Activated CD8-positive, alpha-beta memory T cell treated with anti-CD3 and anti-CD28 coated beads, Interleukin-2, amount 50 U/mL, for 4 hours (primary cell): ENCODE measurements at places on chromosomes 5 and 9.

DNA sequence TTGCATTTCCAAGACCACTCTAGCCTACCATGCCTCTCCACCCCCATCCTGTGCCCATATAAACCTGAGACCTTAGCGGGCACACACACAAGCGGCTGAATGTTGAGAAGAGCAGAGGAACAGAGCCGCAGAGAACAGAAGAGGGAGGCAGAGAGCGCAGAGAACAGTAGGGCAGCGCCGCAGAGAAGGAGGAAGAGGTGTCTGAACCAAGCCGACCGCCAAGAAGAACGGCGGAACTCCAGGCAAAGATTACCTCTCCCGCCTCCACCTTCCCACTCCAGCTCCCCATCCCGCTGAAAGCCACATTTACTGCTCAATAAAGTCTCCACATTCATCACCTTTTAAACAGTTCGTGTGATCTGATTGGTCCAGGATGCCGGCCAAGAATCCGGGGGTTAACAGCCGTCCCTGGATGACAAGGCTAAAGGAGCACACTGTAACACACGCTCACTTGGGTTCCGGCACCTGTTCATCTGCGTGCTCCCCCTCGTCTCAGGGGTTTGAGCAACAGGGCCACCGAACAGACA is 33.2 kb downstream of the GRIN3A start:
- DNase-seq, result no peak

DNA sequence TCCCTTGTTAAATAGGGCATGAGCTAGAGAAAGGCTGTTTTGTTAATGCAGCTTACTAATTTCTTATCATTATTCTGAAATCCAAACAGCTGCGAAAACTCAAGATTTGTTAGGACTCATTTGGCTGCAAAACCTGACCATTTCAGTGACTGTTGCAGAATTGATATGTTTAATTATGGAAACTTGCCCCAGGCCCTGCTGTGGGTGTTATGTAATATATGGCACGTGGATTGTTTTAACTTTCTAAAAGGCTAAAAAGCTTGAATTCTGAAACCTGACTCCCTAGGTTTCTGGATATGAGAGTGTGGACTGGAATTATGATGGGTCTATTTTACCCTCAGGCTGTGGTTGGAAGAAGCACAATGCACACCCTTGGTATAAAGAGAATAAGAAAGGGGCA is 4.4 kb downstream of the IL9 start:
- no peak for DNase-seq

DNA sequence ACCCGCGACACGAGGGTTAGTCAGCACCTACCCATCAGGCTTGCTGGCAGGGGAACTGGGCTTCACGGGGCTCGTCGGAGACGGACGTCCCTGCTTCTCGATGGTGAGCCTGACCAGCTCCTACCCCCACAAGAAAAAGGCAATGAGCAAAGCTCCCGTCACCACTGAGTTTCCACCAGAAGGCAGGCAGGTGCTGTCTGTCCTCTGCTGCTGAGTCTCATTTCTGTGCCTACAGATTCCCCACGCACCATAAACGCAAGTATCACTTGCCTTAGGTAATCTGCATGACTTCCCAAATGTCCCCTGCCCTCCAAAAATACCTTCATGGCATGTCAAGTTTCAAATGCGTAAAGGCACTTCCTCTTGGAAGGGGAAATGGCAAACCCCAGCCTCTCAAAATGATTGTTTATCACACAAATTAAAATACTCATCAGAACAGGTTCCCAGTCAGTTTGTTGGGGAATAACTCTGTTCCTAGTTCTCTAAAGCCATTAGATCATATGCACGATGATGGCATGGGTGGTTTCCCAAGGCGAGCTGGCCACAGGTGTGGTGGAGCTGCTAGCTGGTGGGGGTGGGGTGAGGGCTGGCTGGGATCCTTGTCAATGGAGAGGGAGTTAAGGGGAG is 85.0 kb downstream of the PRRT1B start:
- no peak for DNase-seq

DNA sequence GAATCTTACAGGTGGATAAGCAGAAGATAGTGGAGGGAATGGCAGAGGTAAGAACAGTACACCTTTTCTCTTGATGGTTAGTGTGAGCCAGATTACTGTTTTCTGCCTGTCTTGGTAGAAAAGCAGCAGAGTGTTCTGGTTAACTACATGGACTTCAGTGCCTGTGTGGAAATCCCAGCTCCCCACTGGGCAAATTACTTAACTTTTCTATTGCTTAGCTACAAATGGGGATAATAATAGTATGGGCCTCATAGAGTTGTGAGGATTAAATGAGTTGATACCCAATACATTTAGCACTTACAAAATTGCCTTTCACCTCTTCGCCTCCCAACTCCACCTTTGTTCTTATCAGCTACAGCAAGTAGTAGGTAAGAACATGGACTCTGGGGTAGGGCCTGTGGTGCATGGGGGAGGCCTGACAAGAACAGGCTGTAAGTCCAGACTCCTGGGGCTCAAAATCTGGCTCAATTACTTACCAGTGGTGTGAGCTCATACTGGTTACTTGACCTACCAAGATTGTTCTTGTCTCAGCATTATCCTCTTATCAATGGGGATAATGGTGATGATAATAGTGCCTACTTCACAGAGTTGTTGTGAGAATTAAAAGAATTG is 125.1 kb downstream of the LIFR start:
- no peak for DNase-seq

- DNase-seq, result no peak
Measured at GRCh38 chr5:148833122-148833521, 6.7 kb downstream of the ADRB2 start.

DNA sequence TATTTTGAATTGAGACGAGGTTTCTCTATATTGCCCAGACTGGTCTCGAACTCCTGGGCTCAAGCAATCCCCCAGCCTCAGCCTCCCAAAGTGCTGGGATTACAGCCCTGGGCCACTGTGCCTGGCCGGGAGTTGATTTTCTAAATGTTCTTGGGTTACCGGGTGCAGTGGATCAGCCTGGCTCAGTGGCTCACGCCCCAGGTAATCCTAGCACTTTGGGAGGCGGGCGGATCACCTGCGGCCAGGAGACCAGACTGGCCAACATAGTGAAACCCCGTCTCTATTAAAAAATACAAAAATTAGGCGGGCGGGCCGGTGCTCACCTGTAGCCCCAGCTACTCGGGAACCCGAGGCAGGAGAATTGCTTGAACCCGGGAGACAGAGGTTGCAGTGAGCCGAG is 106.9 kb upstream of the LARP1 start:
- no peak for DNase-seq

DNA sequence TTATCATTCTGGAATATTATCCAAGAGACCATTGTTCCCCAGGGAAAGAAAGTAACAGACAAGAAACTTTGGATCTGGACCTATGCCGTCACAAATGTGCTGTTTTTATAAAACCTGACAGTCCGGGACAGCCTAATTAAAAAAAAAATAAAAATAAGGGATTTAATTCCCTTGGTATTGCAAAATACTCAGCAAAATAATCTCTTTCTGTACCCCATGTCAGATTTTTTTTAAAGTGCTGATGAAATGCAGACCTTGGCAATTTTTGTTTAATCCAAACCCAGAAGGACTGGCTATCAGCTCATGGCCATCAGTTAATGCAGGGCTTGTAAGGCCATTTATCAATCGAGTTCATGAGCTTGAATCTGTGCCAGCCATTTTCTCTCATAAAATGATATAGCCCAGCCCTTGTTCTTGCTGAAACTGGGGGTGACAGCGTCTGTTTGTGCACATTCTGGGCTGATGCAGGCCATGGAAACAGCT is 162.7 kb upstream of the S1PR3 start:
- no peak for DNase-seq

DNA sequence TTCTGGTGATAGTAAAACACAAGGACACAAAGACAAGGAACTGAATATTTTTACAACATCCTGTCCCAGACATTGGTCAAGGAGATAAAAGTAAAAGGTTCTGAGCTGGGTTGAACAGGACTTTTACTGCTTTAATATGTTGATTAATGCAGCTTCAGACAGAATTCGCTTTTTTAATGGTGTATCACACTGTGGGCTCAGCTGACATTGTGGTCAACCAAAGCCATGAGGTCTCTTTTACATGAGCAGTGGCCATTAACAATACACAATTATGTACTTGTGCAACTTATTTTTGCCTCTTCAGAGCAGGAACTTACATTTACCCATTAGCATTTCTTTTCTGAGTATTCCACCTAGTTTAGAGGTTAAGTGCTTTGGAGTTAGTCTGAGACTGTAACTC is 22.8 kb upstream of the ERBIN start:
- no peak for DNase-seq

DNA sequence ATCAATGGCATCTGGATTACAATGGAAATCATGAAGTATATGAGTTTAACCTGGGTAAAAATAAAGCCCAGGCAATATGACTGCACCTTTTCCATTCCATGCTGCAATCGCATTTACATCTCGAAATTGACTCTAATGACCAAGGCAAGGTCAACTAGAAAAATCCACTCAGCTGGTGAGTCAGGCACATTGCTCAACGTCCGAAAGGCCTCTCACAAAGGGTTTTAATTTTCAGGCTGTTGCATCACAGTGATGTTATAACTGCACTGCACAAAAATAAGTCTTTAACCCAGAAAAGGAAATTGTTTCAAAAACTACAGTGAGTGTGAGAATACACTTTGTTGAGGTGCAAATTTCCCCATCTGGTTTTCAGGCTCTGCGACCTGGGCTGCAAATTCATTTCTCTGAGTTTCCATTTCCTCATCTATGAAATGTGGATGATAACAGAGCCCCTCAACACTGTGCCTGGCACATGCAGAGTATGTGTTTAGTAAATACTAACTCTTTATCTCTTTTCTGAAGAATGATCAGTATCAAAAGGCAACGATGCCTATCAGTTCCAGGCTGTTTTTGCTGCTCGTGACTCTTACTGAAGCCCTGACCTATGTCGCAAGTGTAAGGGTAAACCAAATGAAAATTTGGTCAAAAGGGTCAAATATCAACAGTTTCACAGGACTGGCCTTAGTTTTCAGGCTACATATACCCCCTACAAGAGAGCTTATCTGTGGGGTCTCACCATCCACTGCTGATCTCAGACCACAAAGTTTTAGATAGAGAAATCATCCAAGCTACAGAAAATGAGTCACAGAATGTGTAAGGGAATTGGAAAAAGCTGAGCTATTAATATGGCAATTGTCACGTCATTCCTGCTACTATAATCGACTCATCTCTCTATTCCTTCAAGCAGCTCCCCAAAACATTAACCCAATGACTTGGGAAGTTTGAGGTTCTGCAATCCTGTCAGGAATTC is 4.1 kb downstream of the NFIL3 start:
- DNase-seq, result no peak

- DNase-seq, result no peak
Measured at GRCh38 chr5:127088251-127088650, 14.9 kb upstream of the C5orf63 start.

- DNase-seq, result no peak
Measured at GRCh38 chr9:121776001-121776738, 124.7 kb downstream of the DAB2IP start.

DNA sequence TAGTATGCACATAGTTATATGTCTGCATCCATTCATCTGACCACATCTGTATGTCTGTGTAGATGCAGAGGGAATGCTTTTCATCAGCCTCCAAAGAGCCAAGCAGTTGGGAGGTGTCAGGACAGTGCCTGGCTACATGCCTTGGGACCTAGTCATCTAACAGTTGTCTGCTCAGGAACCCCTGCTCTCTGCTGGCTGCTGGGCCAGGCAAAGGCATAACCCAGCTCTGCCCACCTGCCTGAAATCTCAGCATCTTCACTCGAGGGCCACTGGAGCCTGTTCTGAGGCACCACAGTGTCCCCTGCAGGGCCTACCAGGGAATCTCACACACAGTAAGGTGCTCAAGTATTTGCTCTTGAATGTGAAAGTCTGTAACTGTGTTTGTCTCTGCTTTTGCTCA is 3.7 kb downstream of the C9orf50 start:
- DNase-seq, result no peak

DNA sequence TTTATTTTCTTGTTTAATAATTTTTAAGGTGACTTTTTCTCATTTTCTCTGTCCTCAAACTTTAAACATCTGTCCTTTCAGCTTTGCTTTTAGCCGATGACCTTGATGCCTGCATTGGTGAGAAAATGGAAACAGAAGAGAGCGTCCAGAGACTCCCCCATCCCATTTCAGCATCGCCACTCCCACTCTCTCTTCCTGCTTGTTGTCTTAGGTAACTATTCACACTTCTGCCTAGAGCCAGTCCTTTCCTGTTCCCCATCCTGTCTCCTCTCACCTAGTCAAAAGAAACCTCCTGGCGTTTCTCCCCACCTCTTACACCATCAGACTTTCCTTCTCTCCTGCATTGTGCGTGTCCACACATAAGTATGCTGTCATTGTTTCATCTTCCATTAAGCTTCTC is 124.6 kb downstream of the MAST4 start:
- DNase-seq, result no peak

DNA sequence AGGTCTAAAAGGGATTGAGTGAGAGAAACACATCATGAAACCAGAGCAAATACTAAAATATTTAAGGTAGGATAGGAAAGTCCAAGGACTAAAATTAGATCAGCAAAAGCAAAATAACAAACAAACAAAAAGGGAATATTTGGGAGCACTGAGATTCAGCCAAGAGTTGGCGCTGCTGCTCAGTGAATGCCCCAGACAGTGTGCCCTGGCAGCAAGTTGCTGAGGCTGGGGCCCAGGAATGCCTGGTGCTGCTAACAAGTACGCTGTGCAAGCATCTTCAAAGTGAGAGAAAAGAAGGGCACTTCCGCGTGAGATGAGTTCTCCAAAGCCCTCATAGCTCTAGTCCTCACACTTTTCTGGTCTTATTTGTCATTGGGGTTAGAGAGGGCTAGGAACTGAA is 603.3 kb downstream of the EFNA5 start:
- no peak for DNase-seq

GRCh38 chr5:41903382-41903891 is 707 bp upstream of the RIMOC1 start:
- DNase-seq, result no peak

- DNase-seq, result no peak
Measured at GRCh38 chr9:18776836-18777820, 255.9 kb downstream of the SAXO1 start.

GRCh38 chr9:37248651-37249163 is 128.3 kb downstream of the ZCCHC7 start:
- DNase-seq, result no peak

GRCh38 chr5:170651604-170652277 is 131.8 kb upstream of the GABRP start:
- DNase-seq, result no peak

DNA sequence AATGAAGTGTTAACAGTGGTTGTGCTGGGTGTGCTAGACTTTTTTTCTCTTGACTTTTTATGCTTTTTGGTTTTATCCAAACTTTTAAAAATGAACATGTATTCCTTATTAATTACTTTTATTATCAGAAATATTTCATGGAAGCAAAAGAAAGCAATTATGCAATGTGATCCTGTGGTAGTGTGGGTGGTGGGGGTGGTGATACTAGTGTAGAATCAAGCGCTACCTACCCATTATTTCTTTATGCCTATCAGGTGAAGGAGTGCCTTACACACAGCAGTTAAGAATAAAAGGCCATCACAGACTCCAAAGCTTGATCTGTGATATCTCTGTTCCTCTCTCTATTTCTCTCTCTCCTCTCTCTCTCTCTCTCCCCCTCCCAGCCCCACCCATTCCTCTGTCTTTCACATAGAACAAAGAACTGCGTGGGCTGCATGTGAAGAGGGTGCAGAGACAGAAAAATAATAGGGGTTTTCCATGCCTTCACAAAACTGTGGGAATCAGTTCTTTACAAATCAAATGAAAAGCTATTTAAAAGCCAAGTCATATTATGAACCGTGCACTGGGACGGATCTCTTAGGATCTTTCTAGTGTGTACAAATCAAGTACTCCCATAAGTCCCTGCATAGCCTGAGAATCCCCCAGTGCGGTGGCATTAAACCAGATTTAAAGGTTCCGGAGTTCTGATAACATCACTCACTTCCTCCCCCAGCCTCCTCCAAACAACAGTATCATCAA is 351.2 kb downstream of the RAB3C start:
- no peak for DNase-seq

GRCh38 chr9:93177676-93178075 is 6.3 kb upstream of the WNK2 start:
- DNase-seq, result no peak
